Breast epithelium (tissue), 4 donors: ENCODE measurements at places on chromosomes 7 and 10. TPM values are rescaled to one million over a fixed set of nuclear protein-coding genes. Genes with fewer than 3 reads are reported as not detected.

- no peak for DNase-seq
These were observed 16.0 kb downstream of the TET1 start for GRCh38 chr10:68576118-68576517.

- DNase-seq, result no peak
These were observed 14.9 kb downstream of the UNCX start for GRCh38 chr7:1247527-1248041.

- DNase-seq, result no peak
These were observed 592.7 kb downstream of the INHBA start for GRCh38 chr7:41110186-41110585.

Gene CALHM3
- total RNA-seq, result not detected

Gene EGFR
- 61.9 TPM for total RNA-seq
